ENCODE measurements at places on chromosomes 4 and X. TPM values are rescaled to one million over a fixed set of nuclear protein-coding genes. Genes with fewer than 3 reads are reported as not detected.

Gene PDCL2
- not detected for total RNA-seq

Gene DDX3X
- total RNA-seq: 136 TPM

DNA sequence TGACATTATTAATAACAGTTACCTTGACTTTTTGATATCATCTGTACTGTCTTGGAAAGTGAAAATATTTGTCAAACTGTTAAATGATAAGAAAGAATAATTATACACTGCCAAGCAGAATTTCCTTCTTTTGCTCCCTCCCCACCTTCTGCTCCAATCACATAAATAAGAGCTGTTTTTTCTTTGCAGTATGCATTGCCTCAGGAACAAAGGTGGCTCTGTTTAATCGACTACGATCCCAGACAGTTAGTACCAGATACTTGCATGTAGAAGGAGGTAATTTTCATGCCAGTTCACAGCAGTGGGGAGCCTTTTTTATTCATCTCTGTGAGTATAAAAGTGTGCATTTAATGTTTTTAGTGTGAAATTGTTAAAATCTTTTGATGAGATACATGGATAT lies 66.1 kb downstream of the CCKAR start:
- no peak overlapping the region for H3K4me3 ChIP-seq
- peaks cover 20% of the 10 kb centered on the region for H3K36me3 ChIP-seq
- no peak overlapping the region for H3K27ac ChIP-seq
- H3K27me3 ChIP-seq: no peaks in the 10 kb centered on the region
- peaks cover 2% of the 10 kb centered on the region for H3K4me1 ChIP-seq

- no peaks in the 10 kb centered on the region for H3K36me3 ChIP-seq
- no peak overlapping the region for H3K27ac ChIP-seq
- H3K4me3 ChIP-seq: no peak overlapping the region
- H3K27me3 ChIP-seq: no peaks in the 10 kb centered on the region
These were observed 250.3 kb upstream of the ARSJ start for GRCh38 chr4:114229706-114230105.

- no peak overlapping the region for H3K4me3 ChIP-seq
- no peaks in the 10 kb centered on the region for H3K36me3 ChIP-seq
- no peak for DNase-seq
- H3K27me3 ChIP-seq: no peaks in the 10 kb centered on the region
These were observed 45.1 kb downstream of the KDR start for GRCh38 chr4:55080174-55080865.

DNA sequence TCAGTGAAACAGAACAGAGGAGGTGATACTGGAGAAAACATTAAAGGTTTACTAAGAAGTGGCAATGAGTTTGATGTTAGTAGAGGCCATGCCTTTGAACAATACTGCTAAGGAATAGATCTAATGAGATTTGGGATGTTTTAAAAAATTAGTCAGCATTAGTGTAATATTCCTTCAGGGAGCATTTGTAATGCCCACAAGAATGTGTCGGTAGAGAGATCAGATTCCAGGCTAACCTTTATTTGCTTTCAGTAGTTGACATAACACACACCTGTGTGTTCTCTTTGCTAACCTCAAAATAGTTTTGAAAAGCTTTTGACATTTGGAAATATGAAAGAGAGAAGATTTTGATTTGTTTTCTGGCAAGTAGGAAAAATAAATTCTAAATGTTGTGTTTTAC lies 328.8 kb downstream of the BMPR1B start:
- no peak overlapping the region for H3K4me3 ChIP-seq
- DNase-seq: no peak
- no peak overlapping the region for H3K27ac ChIP-seq
- no peaks in the 10 kb centered on the region for H3K36me3 ChIP-seq
- H3K27me3 ChIP-seq: no peaks in the 10 kb centered on the region
- H3K4me1 ChIP-seq: no peaks in the 10 kb centered on the region

DNA sequence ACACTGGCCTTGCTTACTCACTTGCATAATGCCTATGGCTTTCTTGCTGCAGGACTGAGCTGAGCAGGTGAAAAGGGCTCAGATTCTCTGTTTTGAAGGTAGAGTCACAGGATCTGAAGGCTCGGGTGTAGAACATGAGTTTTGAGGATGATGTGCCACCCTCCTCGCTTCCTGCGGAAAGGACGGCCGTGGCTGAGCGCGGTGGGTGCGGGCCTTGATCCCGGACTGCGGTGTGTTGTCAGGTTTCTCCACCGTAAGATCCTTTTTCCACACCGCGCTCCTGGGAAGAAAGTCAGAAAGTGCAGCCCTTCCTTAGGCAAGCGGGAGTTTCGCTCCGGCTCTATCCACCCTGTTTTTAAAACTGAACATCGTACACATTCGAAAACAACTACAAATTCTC lies 36.2 kb downstream of the ZFP42 start:
- no peaks in the 10 kb centered on the region for H3K4me1 ChIP-seq
- no peak overlapping the region for H3K27ac ChIP-seq
- no peak overlapping the region for H3K4me3 ChIP-seq
- DNase-seq: no peak

DNA sequence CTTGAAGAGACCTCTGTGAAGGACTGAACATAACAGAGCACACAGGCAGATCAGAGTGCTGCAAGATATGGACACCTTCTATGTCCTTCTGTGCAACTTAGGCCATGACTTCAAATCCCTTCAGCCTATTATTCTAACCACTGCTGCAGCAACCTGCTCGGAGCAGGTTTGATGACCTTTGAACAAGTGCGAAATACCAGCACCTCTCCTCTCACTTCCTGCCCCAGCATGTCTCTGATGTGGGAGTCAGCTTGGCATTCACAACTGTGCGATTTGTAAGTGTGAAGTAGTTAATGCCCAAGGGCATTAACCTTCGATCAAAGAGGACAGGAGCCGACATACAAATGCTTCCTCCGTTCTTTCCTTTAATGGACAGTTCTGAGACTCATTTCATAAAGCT lies 1.6 kb upstream of the EXOC1 start:
- peaks cover 2% of the 10 kb centered on the region for H3K4me1 ChIP-seq
- no peaks in the 10 kb centered on the region for H3K36me3 ChIP-seq
- H3K27me3 ChIP-seq: peaks cover 7% of the 10 kb centered on the region
- H3K4me3 ChIP-seq: no peak overlapping the region
- no peak for DNase-seq
- no peak overlapping the region for H3K27ac ChIP-seq

- no peak overlapping the region for H3K4me3 ChIP-seq
- H3K36me3 ChIP-seq: peaks cover 25% of the 10 kb centered on the region
- no peak for DNase-seq
- no peaks in the 10 kb centered on the region for H3K4me1 ChIP-seq
These were observed 32.8 kb downstream of the ENOPH1 start for GRCh38 chr4:82463221-82463620.

- no peak overlapping the region for H3K27ac ChIP-seq
- H3K4me3 ChIP-seq: no peak overlapping the region
- DNase-seq: peak; percentile 62
- no peaks in the 10 kb centered on the region for H3K36me3 ChIP-seq
These were observed 432.8 kb downstream of the ANKRD50 start for GRCh38 chr4:124279741-124280140.

Gene FGFBP1
- total RNA-seq: not detected

DNA sequence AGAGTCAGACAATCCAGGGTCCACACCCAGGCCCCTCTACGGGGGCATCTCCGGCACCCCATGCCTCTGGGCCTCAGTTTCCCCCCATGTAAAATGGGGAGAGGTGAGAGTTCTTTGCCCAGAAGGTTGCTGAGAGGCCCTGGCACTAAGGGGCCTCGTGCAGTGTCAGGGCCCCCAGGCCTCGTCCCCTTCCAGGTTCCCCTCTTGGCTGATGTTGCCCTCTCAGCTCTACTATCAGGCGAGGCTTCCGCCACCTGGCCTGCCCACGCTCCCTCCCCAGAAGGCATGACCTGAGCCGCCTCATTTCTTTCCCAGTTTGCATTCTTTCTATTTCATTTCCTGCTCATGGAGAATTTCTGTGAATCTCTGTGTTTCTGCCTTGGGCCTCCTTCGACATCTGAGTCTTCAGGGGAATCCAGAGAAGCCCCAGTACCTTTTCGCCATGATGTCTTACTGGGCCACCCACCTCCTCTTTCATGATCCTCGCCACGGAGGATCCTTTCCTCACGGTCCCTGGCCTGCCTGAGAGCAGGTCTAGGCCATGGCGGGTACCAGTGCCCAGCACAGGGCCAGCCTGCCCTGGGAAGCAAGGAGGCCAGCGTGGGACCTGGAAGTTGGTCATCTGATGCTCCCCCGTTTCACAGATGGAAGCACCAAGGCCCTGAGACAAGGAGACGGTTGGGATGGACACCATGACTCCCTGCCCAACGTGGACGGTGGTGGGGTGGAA lies 21.9 kb upstream of the MRFAP1 start:
- H3K27me3 ChIP-seq: no peaks in the 10 kb centered on the region
- no peak for DNase-seq
- no peak overlapping the region for H3K27ac ChIP-seq
- H3K4me1 ChIP-seq: no peaks in the 10 kb centered on the region
- H3K4me3 ChIP-seq: no peak overlapping the region
- peaks cover 35% of the 10 kb centered on the region for H3K36me3 ChIP-seq

Gene PNMA3
- 1.2 TPM for total RNA-seq

DNA sequence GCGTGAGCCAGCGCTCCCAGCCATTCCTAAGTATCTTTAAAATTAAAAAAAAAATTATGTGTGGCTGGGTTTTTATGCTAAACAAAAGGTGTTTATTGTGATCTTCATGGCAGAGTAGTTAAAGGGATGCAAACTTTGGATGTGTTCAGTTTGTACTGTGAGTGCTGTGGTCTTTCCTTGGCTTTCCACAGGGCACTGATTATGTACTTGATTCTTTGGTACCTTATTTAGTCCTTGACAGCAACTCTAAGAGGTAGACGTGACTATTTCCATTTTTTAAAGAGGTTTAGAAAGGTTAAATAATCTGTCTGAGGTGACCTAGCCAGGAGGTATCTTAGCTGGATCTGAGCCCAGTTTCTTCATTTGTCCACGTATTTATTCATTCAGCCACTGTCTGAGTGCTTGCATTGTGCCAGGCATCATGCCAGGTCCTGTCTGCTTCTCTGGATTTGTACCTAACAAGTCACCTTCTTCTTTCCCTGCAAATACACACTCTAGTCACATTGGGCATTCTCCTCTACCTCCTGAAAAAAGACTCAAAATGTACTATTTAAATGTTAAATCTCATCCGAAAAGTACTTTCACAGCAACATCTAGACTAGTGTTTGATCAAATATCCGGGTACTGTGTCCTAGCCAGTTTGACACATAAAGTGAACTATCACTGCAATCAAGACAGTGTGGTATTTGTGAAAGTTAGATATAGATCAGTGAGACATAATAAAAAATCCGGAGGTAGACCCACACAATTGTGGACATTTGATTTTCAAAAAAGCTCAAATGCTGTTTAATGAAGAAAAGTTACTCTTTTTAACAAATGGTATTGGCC lies 31.5 kb downstream of the WWC2 start:
- DNase-seq: no peak
- H3K36me3 ChIP-seq: no peaks in the 10 kb centered on the region
- H3K4me3 ChIP-seq: no peak overlapping the region
- no peaks in the 10 kb centered on the region for H3K4me1 ChIP-seq
- H3K27me3 ChIP-seq: no peaks in the 10 kb centered on the region
- H3K27ac ChIP-seq: no peak overlapping the region

GRCh38 chrX:131564553-131565229 lies 20.8 kb downstream of the OR13H1 start:
- H3K27me3 ChIP-seq: no peaks in the 10 kb centered on the region
- no peaks in the 10 kb centered on the region for H3K36me3 ChIP-seq

- H3K27ac ChIP-seq: peak overlapping the region; percentile 10
- H3K27me3 ChIP-seq: no peaks in the 10 kb centered on the region
- no peaks in the 10 kb centered on the region for H3K36me3 ChIP-seq
- H3K4me1 ChIP-seq: peaks cover 6% of the 10 kb centered on the region
These were observed 666.4 kb downstream of the ADGRL3 start for GRCh38 chr4:61866378-61867030.

DNA sequence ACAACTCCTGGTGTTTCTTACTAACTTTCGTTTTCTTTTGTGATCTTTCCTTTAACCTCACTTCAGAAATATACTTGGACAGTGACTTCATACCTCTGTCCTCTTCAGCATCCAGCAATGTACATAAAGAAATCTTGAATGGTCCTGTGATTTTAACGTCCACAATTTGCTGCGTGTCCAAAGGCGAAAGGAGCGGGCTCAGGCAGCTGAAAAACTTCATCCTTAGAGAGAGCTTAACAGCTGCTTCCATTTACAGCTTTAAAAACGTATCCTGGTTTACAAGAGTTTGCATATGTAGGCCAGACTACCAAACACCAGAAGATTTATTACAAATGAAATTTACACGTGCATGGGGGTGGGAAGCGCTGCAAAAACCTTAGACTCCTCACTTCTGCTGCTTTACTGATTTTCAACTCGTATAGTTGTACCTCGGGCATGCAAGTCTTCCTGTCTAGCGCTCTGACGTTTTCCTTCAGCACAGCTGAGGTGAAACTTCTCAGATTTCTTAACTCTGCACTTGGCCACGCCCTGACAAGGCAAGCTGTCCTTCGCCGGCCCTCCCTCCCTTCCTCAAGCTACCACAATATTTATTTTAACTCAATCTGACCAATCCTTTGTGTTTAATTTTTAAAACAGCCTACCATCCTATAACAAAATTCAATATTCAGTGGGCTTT lies 406.4 kb downstream of the FAM47A start:
- no peaks in the 10 kb centered on the region for H3K36me3 ChIP-seq
- no peaks in the 10 kb centered on the region for H3K4me1 ChIP-seq
- H3K27ac ChIP-seq: peak overlapping the region; percentile 73
- peak overlapping the region; percentile 50 for H3K4me3 ChIP-seq
- peak; percentile 89 for DNase-seq

GRCh38 chr4:165402375-165402774 lies 23.6 kb downstream of the CPE start:
- no peak for DNase-seq
- no peaks in the 10 kb centered on the region for H3K27me3 ChIP-seq
- no peak overlapping the region for H3K27ac ChIP-seq
- H3K36me3 ChIP-seq: no peaks in the 10 kb centered on the region
- H3K4me1 ChIP-seq: no peaks in the 10 kb centered on the region

- no peaks in the 10 kb centered on the region for H3K27me3 ChIP-seq
- H3K36me3 ChIP-seq: no peaks in the 10 kb centered on the region
- H3K4me1 ChIP-seq: no peaks in the 10 kb centered on the region
- no peak for DNase-seq
- H3K27ac ChIP-seq: no peak overlapping the region
These were observed 50.9 kb downstream of the RXFP1 start for GRCh38 chr4:158572608-158573007.

Gene SCML2
- total RNA-seq: 6.3 TPM

DNA sequence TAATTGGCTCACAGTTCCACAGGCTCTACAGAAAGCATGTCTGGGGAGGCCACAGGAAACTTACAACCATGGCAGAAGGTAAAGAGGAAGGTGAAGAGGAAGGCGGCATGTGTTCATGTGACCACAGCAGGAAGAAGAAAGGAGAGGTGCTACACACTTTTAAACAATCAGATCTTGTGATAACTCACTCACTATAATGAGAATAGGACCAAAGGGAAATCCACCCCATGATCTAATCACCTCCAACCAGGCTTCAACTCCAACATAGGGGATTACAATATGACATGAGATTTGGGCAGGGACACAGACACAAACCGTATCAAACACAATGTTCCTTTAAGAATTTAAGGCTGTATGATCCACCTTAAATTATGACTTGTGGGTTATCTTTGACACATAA lies 10.5 kb upstream of the PGM2 start:
- DNase-seq: no peak
- H3K4me1 ChIP-seq: no peaks in the 10 kb centered on the region
- no peak overlapping the region for H3K4me3 ChIP-seq
- no peaks in the 10 kb centered on the region for H3K36me3 ChIP-seq

Measured in muscle of leg (tissue), 16 donors.